ENCODE measurements at places on chromosomes 1 and 21.

GRCh38 chr1:145997016-145997717 is 788 bp upstream of the TXNIP start:
- DNase-seq, result peak; percentile 52

DNA sequence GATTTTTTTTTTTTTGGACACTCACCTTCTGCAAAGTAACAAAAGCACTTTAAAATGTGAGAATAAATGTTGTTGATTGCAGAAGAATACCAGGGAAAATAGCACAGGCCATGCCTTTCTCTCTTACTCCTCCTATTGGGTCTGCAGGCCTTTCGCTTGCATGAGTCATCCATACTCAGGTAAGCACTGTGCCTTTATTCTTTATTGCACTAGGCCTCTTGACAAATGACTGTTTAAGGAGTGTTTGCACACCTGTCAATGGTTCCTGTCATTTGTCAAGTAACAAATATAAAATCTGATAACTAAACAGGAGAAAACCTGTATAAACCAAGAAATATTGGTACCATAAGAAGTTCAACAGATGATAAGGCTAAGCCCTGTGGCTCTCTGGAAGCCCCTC is 106.5 kb downstream of the RGS7 start:
- DNase-seq, result no peak

DNA sequence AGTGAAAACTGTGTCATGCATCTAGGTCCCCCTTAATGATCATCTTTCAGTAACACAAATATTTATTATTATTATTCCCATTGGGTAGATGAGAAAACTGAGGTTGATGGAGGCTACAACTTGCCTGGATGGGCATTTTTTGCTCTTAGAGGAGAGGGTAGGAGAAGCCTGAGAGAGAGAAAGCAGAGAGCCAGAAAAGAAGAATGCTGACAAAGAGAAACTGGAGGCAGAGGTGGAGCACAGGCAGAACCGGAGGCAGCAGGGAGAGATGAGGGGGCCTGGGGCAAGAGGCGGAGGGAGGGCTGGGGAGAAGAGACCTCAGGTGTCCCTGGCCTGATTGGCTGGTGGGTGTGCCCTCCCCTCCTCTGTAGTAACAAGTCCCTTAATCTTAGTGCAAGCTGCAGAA is 4.1 kb downstream of the BLACAT1 start:
- no peak for DNase-seq

DNA sequence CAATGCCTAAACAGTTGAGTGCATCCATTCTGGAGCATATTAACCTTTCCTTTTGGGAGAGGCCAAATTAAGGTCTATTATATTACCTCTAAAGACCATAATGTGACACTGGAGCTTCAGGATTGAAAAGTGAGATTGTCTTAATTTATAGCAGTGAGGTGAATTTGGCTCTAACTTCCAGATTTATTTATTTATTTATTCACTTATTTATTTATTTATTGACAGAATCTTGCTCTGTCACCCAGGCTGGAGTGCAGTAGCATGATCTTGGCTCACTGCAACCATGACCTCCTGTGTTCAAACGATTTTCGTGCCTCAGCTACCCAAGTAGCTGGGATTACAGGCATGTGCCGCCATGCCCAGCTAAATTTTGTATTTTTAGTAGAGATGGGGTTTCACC is 19.1 kb downstream of the ZCCHC17 start:
- no peak for DNase-seq

- no peak for DNase-seq
These were observed 6.0 kb downstream of the DOP1B start for GRCh38 chr21:36162631-36163030.

DNA sequence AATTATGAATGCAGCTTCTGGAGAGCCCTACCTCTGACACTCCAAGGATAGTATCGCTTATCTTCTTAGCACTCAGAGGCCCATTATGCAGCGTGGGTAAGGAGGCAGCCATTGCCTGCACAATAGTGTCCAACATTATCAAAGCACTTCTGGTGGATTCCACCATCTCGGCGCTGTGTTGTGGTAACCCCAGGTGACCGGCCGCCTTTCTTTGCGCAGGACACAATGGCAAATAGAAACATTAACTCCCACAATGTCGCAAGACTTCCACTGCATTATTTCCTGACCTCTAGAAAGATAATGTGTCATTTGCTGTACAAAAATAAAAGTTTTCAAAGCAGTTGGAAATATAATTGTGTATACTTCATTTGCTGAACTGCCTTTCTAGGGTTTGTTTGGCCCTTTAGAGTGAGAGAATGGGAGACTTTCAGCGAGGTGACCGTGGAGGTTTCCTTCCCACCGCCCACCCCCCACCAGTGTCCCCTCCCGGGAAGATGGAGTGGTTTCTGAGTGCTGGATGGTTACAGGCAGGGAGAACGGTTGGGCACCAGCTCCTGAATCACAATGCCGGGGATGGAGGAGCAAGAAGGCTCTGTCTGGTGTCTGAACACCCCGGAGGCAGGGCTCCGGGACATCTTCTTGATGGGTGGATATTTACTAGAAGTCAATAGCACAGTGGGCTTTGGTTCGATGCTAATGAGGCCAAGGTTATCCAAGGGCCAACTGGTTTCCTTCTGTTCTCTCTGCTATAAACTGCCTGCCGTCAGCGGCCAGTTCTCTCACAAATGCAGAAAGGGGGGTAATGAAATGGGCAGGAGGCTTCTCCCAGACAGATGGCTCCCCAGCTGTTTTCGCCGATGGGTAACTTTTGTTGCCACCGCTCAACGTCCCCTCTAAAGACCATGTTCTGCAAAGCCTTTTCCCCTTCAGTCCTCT is 215.4 kb upstream of the PROX1 start:
- DNase-seq, result no peak

- DNase-seq, result peak; percentile 74
These were observed 45.5 kb downstream of the CACHD1 start for GRCh38 chr1:64515427-64515826.

- DNase-seq, result no peak
These were observed 80.0 kb downstream of the DYRK1A start for GRCh38 chr21:37446552-37446951.

GRCh38 chr1:12197483-12197880 is 30.7 kb downstream of the TNFRSF1B start:
- no peak for DNase-seq

DNA sequence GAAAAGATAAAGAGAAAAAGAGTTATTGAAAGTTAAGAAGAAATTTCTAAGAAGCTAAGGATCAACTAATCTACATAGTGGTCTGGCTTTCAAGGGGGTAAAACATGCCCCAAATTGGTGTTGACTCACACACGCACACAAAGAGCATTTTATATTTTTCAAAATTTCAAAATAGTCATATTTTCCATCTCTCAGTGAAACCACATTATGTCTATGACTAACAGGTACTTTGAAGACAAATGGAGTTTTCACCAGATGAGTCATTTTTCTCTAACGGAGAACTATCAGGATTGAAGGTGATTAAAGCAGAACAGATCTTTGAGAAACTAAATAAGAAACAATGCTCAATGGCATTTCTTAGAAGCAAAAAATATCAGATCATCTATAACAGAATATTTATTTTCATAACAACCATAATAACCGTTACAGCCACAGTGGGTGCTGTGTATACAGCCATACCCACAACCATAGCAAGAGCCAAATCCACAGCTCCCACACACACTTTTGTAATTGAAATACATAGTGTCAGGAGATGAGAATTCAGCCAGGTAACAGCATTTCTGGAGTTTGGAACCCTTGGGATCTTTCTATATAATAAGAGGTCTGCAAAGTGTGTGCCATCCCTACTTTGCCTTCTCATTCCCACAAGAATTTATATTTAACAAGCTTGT is at the start of gene KRTAP21-3:
Gene KRTAP21-3, minus strand, starts transcription at position 539 of the 671 bp plus-strand sequence. Its CDS starts 18 bp downstream, at position 521.
- no peak for DNase-seq

Measured in suppressor macrophage (primary cell).